Bronchial epithelial cell (primary cell): ENCODE measurements at places on chromosomes 7 and 10. TPM values are rescaled to one million over a fixed set of nuclear protein-coding genes. Genes with fewer than 3 reads are reported as not detected.

The IKZF1 gene
- total RNA-seq, result under 0.01 TPM in 1 of 2 replicates, not detected in the other

The CRHR2 gene
- not detected in 2 replicates for total RNA-seq

The ACBD7 gene
- total RNA-seq, result 0.13 and 0.26 TPM in 2 replicates

The MBLAC1 gene
- 1.2 and 1.6 TPM in 2 replicates for total RNA-seq

The ZNF479 gene
- not detected in 2 replicates for total RNA-seq

The RNF32 gene
- total RNA-seq, result 1.3 and 1.8 TPM in 2 replicates

The PPP1R9A gene
- 0.79 and 1.0 TPM in 2 replicates for total RNA-seq

The RAB19 gene
- total RNA-seq, result not detected in 2 replicates

The PLA2G12B gene
- total RNA-seq, result not detected in 2 replicates

The PALD1 gene
- total RNA-seq, result 0.13 TPM in 1 of 2 replicates, not detected in the other
